ENCODE measurements at places on chromosomes 7 and 10. TPM values are rescaled to one million over a fixed set of nuclear protein-coding genes. Genes with fewer than 3 reads are reported as not detected.

DNA sequence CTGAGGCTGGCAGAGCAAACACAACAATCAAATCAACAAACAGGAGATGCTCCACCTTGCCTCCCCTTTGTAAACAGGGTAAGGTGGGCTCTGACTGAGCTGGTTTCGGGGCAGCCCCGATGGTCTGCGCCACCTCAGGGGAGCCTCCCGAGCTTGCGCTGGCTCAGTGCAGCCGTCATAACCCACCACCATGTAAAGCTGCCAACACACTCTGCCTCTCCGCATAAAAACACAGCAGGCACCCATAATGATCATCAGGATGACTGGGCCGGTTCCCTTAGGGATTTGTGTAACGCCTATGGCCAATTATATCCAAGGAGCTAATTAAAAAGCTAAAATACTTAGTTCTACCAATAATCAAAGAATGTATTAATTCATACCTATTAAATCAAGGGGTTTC, 124.5 kb downstream of the PRPF18 start:
- peaks cover 19% of the 10 kb centered on the region for H3K4me1 ChIP-seq
- no peaks in the 10 kb centered on the region for H3K27me3 ChIP-seq
- DNase-seq, result no peak
- H3K36me3 ChIP-seq, result no peaks in the 10 kb centered on the region
- no peak overlapping the region for H3K4me3 ChIP-seq
- no peak overlapping the region for H3K27ac ChIP-seq

Gene PALS2
- 29.3 TPM for total RNA-seq

DNA sequence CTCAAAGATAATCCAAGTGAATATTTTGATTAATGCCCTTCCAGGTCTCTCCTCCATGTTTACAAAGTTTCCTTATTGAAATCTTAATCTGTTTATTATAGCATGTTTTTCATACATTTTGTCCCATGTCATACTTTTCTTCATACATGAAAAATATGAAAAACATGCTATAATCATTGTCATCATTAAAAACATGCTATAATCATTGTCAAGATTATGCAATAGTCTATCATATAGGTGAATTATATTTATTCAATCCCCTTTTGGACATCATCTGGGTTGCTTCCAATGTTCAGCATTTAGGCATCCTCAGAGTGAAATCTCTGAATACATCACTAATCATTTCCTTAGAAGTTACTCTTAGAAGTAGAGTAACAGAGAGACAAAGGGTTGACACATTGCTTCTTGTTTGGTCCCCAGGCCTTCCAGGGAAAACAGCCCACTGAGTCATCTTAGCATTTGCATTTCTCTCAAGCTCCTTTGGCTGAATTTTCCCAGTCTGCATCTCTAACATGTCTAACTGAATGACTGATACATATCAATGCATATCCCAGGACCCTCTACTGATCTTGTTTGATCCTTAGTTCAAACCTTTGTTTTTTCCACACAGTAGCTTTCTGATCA, 87.0 kb downstream of the SGMS1 start:
- no peak for DNase-seq
- H3K27me3 ChIP-seq, result no peaks in the 10 kb centered on the region
- peaks cover 55% of the 10 kb centered on the region for H3K4me1 ChIP-seq
- H3K4me3 ChIP-seq, result no peak overlapping the region

Gene SHTN1
- total RNA-seq, result 15.9 TPM

Data from tibial nerve (tissue), 4 donors.